ENCODE measurements at places on chromosomes 4 and X.

- peak; percentile 25 for DNase-seq
Measured at GRCh38 chrX:132612821-132613564, 124.2 kb upstream of the MBNL3 start.

DNA sequence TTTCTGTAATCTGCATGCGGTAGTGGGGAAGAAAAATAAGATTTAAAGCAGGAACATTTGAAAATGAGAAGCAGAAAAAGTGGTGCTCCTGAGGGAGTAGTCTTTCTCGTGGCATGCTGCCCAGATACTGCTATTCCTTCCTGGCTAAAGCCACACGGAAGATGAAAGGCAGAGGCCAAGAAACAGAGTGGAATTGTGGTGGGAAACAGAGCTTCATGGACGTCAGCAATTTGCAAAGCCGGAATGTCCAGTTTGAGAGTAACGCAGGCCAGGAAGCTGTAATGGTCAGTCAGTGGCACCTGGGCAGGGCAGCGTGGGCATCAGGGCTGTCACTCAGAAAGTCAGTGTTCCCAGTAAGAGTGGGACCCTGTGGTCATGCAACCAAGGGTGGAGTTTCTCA is 63.7 kb upstream of the FMR1 start:
- no peak for DNase-seq

DNA sequence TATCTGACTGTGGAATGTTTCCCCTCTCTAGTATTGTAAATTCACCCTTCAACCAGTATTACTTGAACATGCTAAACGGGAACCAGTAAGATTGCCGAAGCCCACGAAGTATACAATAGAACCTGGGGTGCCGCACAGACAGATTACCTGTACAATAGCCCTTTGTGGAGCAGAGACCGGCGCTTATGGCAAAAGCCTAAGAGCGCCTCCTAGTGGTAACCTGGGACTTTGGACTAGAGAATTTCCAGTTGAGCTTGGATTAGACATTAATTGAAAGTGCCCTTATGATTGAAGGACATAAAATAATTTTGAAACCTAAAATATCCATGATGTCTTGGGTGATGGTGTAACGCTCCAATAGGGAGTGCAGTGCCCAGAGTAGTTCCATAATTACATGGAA is 14.1 kb downstream of the ZNF157 start:
- peak; percentile 46 for DNase-seq

- no peak for DNase-seq
Measured at GRCh38 chr4:102429553-102429952, 71.6 kb upstream of the NFKB1 start.

- no peak for DNase-seq
Measured at GRCh38 chr4:5955201-5955821, 62.4 kb upstream of the CRMP1 start.

- no peak for DNase-seq
Measured at GRCh38 chr4:76987153-76987591, 37.6 kb downstream of the SEPTIN11 start.

- DNase-seq = no peak
Measured at GRCh38 chrX:13764765-13765164, 30.2 kb downstream of the OFD1 start.

- no peak for DNase-seq
Measured at GRCh38 chr4:106358899-106359298, 9.7 kb downstream of the GIMD1 start.

DNA sequence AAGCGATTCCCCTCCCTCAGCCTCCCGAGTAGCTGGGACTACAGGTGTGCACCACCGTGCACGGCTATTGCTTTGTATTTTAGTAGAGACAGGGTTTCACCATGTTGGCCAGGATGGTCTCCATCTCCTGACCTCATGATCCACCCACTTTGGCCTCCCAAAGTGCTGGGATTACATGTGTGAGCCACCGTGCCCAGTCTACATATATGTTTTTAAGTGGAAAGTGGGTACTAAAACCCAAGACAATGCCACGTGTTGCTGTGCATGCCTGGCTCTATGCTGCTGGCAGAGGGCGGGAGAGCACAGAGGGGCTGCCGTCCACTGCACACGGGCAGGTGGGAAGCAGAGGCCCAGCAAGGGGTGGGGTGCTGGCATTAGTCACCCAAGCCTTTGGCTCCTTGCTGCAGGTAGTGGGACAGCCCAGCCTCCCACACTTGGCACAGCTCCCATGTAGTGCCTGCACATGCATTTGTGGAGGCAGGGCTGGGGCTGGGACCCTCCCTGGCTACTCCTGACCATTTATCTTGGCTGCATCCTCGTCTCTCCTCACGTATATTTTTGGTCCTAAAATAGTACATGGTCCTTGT is 3.5 kb downstream of the EMD start:
- DNase-seq = no peak
